Hindlimb muscle (tissue), 1 donor: ENCODE measurements at places on chromosomes 3 and 15.

DNA sequence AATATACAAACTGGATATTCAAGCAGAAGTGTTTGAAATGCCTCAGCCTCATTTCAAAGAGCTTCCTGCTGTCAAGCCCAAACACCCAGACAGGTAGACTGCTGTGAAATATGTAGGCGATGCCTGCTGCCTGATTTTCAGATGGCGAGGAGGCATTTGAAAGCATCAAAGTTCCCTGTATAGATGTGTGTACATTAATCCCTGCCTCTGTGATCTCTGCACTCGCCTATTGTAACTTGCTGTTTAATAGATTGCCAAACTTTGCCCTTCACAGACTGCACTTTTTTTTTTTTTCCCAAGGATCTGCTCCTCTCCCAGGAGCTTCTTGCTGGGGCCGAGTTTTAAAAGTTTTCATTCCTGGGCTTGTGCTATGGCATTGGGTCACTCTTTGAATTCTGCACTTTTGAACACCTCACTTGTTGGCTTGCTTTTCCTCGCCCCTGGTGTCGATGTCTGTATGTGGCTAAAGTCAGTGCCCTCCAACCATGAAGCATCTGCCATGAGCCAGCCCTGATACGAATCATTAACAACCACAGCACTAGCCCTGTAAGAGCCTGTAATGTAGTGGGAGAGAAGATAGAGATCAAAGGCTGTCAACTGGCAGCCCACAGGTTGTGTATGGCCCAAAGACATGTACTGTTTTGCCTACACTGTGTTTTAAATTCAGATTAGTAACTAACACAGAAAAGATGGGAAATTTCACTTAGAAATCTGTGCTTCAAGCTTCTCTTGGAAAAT lies 287.6 kb upstream of the ICE2 start:
- no peak for DNase-seq

- DNase-seq = no peak
Observed at GRCh38 chr3:54563501-54564200, 364.2 kb downstream of the LRTM1 start.

- DNase-seq = no peak
Observed at GRCh38 chr15:36769098-36769497, 189.7 kb downstream of the CDIN1 start.

DNA sequence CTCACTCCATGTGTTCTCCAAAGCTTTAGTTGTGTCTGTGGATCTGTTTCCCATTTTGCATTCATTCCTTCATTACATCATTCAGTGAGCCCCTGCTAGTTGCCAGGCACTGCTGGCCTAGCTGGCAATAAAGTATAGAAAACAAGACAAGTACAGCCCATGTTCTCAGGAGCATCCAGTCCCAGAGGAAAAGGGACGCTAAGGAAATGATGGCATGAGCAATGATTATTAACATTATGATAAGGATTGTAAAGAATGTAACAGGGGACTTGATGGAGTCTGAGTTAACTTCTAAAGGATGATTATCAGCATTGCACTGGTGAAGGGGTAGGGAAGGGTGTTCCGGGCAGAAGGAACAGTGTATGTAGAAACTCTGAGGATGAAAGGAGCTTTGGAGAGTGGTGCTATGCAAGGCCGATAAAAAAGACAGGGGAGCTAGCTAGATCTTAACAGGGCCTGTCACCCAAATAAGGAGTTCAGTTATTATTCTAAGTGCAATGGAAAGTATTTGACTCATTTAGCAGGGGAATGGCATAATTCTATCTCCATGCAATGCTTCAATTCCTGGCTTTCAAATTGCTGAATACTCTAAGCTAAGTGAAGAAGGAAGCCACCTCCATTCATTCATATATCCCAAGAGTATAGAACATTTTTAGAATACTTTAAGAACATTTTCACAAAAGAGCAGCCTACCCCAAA lies 258.2 kb upstream of the STT3B start:
- no peak for DNase-seq

- no peak for DNase-seq
Observed at GRCh38 chr15:42404461-42405235, 45.3 kb downstream of the CAPN3 start.

DNA sequence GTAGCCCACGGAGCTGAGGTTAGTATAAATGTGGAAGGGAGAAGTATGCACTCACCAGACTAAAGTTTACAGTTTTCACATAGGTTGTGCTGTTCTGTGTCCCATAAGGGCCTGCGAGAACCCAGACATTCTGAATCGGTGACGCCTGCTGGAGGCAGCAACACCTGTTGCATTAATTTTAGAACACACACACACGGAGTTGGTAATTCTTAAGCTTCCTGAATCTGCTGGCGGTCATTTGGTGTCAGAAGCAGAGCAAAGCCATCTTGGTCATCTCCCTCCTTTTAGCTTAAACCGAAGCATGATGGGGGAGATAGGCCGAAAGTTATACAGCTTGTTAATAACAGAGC lies 41.1 kb upstream of the AP3B2 start:
- DNase-seq = no peak

- no peak for DNase-seq
Observed at GRCh38 chr3:184663356-184663755, 48.5 kb downstream of the MAGEF1 start.

DNA sequence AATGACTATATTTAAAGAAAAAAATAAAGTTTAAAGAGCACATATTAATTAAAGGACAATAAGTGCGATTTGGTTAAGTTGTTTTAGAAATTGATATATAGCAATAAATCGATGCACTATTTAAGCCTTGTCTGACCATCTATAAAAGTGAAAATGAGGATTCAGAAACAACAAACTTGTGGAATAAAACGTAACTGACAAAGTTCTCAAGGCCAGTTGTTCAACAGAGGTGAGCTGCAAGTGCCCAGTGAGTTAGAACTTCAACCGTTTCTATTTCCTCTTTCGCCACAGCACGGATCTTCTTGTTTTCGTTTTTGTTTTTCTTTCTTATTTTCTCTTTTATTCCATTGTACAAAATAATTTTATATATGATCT lies 724.9 kb upstream of the ARRDC4 start:
- DNase-seq = no peak

- DNase-seq = no peak
Observed at GRCh38 chr3:102374863-102375634, 59.8 kb upstream of the ZPLD1 start.

DNA sequence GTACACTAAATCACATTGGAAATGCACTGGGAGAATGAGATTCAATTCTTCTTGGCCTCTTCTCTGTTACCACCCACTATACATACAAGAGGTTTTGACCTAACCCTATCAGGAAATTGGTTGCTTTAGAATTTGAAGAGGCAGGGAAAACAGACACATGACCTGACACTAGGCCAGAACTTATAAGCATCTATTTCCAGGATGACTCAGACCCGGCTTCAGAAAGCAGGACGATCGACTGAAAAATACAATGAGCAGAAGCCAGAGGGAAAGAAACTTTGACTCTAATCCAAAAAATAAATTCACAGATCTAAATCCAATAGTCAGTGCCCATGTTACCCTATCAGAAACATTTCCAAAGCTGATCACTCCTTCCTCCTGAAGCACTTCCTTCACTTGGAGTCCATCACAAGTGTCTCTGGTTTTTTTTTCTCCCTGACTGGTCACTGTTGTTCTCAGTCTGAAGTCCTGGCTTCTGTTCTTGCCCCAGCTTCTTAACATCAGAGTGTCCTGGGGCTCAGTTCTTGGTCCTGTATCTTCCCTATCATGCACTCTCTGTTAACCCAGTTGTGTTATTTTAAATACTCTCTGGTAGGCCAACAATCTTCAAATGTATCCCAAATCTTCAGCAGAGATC lies 133.6 kb downstream of the P2RY1 start:
- no peak for DNase-seq

GRCh38 chr15:60480888-60481287 lies 1.9 kb upstream of the ICE2 start:
- no peak for DNase-seq

DNA sequence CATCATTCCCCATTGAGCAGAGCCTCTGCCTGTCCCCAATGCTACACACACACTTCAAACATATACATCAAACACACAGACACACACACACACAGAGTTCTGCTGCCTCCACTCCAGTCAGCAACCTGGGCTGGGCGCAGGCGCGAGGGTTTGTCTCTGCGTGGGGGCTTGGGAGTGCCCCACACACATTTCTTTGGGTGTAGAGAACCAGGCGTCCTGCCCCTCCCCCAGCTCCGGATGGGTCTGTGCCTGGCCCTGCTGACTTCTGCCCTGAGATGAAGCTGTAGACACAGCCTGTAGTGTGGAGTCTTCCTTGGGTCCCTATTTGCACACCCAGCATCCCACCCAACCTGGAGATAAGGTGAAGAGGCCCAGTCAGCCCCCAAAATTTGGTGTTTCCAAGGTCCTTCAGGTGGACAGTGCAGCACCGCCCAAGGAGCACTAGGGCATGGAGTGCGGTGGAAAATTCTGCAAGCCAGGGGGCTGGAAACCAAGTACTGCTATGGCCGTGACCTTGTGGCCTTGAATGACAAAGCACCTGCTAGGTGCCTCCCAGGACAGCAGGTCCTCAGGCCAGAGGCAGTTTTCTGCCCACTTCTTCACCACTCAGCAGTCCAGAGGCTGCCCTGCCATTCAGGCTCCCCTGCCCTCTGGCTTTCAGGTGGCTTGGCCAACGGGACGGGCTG lies 26.8 kb downstream of the FBXW12 start:
- DNase-seq = no peak

DNA sequence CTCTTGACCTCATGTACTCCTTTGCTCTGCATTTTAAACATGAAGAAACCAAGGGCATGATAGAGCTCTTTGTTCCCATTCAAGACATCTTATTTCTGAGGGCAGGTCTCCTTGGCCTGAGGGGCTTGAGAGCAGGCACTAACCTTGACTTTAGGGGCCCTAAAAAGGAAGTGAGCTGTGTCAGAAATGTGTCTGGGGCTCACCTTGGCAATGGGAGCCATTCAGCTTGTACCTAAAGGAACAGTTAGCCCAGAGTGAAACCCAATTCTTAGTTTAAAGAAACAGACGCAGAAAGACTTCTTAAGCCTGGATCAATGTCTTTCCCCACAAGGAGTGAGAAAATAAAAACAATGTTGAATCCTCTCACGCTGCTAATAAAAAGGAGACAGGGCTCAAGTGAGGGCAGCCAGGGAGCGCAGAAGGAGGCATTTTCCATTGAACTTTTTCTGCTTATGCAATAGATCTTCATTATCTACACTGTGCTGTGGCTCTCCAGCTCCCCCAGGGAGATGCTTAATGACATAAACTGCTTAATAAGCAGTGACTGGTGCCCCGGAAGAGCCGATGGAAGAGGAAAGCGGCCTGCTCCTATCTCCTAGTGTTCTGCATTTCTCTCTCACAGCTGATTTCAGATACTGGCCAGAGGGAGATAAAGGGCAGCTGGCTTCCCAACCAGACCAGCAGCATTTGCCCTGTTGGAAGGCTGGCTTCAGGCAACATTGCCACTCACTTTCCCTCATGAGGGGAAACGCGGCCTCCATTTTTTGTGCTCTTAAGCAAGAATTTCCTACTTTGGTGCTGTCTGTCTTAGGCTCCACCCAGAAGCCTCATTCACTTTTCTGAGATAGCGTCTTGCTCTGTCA lies 152.0 kb downstream of the OPA1 start:
- DNase-seq = no peak

DNA sequence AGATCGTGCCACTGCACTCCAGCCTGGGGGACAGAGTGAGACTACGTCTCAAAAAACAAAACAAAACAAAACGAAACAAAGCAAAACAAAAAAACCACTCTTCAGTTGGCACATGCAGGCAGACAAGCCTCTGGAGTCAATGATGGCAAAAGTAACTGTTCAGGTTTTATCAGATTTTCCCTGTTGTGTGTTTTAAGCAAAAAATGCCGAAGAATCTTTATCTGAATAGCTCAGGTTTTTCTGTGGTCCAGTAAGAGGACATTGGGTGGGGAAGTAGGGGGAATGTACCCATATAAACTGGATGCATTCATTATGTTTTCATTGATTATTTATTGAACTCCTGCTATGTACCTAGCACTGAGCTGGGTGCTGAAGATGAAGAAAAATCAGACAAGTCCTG lies 20.8 kb upstream of the BCL2A1 start:
- DNase-seq = no peak

DNA sequence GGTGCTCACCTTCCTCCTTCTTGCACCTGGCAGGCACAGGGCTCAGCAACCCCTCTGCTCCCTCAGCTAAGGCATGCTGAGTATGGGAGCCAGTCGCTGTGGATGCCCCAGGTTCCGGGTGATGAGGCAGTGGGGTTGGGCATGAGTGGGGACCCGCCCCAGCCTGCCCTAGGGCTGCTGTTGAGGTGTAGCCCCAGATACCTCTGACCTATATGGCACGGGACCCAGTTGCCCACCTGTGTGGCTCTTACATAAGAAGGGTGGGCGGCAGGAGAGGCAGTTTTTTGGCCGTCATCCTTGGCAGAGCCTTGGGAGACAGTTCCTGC lies 21.0 kb downstream of the ACSBG1 start:
- no peak for DNase-seq

GRCh38 chr3:110738531-110738930 lies 333.1 kb upstream of the NECTIN3 start:
- no peak for DNase-seq

GRCh38 chr3:129942296-129942695 lies 32.2 kb upstream of the TRH start:
- peak; percentile 51 for DNase-seq

- no peak for DNase-seq
Observed at GRCh38 chr3:126858401-126858800, 124.5 kb upstream of the PLXNA1 start.

GRCh38 chr3:41364736-41365135 lies 165.4 kb downstream of the CTNNB1 start:
- no peak for DNase-seq

DNA sequence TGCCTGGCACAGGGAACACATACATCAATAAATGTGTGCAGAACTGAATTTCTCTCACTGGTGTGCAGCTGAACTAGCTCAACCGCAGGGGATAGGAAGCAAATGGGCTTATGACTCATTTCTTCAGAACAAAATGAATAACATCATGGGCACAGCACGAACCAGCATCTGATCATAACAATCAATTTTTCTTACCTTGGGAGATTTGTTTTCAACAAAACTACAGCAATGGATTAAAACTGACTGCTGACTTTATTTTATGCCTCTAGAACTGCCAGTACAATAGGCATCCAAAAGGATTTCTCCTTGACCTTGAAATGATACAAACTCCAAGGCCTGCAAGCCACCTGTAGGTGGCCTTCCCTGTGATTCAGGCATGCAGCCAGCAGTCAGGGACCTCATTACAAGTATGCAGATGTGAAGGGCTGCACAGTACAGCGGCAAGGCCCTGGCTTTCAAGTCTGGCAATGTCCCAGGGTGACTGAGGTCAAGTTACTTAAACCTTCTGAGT lies 26.1 kb downstream of the TAMM41 start:
- DNase-seq = no peak

GRCh38 chr3:105790534-105790933 lies 78.3 kb downstream of the CBLB start:
- DNase-seq = no peak

DNA sequence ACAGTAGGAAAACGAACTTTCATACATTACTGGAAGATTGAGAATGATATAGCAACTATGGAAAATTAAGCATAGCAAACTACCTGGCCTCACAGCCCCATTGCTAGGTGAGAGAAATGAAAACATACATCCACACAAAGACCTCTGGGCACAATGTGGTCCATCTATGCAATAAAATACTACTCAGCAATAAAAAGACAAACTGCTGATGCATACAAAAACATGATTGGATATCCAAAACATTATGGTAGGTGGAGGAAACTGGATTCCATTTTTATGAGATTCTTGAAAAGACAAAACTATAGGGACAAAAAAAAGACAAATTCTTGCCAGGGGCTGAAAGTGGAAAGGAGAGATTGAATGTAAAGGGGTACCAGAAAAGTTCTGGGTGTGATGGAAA lies 308.8 kb downstream of the OCA2 start:
- DNase-seq = no peak
